ENCODE measurements at places on chromosomes 7 and 10.
A peak's percentile ranks its signal among the peaks of the same experiment; 100 is the strongest.

- DNase-seq = peak; percentile 43
These were observed 5.8 kb downstream of the ITPRIP start for GRCh38 chr10:104332243-104333031.

DNA sequence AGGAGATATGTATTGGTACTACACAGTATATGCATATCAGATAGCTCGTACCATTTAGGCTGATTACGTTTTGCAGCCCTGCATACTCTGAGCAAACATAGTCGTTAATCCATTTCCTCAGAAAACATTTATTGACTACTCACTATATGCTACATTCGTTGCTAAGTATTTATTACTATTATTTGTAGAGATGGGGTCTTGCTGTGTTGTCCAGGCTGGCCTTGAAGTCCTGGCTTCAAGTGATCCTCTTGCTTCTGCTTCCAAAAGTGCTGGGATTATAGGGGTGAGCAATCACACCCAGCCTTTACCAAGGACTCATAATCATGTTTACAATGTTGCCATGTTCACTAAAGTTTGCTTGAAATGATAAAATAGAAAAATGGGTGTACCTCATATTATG is 174.7 kb downstream of the ARL4A start:
- DNase-seq = no peak

- no peak for DNase-seq
These were observed 17.6 kb downstream of the ZDHHC6 start for GRCh38 chr10:112429147-112429546.

GRCh38 chr10:76268530-76268929 is 837.1 kb downstream of the LRMDA start:
- DNase-seq = no peak

GRCh38 chr10:17590969-17591645 is 26.1 kb downstream of the HACD1 start:
- no peak for DNase-seq

- no peak for DNase-seq
These were observed 105.8 kb downstream of the USP6NL start for GRCh38 chr10:11505639-11506038.

DNA sequence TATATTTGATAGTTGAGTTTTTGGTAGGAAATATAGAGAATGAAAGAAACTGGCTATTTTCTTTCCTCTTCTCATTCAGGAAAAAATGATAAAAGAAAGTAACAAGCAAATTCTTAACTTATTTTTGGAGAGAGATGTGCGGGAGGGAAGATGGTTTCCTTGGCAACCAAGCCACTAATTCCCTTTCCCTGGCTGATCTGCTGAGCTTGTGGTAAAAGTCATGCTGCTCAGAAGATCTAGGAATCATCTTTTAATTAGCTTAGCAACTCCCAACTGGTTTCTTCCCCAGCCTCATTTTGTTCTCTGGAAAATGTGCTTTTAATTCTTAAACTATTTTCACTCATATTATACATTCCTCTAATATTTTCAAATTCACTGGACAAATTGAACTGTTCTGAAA is 11.8 kb downstream of the UROS start:
- no peak for DNase-seq

DNA sequence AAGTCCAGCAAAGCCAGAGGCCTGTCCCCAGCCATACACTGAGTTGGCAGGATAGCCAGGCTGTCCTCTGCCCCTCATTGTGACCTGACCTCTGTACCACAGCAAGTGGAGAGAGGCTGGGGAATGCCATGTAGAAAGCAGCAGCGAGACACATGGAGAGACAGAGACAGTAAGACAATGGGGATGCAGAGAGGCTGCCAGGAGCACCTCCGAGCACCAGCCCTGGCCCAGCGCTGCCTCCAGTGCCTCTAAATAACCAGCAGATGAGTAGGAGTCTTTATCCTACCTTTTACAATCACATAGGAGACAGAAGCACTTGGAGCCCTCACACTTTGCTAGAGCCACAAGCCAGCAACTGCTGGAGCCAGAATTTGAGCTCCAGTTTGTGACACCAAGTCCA is 8.1 kb downstream of the GDF2 start:
- no peak for DNase-seq

DNA sequence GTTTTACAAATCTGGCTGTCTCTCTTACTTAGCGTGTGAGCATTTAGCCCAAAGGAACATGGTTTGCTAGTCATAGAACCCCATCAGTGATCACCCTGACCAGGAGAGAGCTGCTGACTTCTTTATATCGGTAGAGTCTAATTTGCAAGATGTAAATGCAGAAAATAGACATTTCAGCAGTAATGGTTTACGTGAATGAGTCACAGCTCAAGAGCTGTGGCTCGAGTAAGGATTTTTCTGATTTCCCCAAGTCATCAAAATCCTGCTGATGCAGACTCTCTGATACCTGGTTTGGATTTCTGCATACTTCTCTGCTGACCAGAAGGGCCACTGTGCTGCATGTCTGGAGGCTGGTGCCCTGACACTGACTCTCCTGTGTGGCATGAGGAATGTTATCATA is 25.7 kb downstream of the NUB1 start:
- no peak for DNase-seq

DNA sequence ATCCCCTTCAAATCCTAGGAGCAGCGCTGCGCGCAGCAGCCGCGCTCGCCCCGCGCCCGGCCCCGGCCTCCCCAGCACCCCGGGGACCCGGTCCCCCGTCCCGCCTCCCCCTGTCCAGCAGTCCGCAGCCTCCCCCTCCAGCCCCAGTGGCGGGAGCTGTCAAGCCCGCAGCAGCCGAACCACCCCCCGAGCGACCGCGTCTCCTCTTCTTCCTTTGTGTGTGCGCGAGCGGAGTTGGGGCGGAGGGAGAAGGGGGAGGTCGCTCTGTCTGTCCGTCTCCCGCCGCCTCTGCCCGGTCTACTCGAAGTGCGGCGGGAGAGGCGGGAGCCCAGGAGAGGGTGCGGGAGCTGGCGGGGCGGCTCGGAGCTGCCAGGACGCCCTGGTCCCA is 375 bp upstream of the CHN2 start:
- no peak for DNase-seq

DNA sequence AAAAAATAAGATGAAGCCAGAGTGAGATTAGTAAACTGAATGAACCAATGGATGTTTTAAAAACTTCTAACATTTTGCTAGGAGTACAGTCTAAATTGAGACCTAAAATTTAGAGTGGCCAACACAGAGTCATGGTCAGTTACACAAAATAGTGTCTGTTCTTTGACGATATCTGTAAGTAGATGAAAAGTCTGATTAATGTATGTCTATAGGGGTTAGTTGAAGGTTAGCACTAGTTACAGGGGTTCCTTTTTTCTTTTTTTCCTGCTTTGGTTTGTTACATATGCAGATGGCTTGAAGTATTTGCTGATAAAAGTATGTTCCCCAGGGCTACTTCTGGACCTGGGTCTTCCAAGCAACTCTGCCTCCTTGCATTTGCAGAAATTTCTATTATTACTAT is 90.1 kb upstream of the MTPN start:
- DNase-seq = no peak

- no peak for DNase-seq
These were observed 12.0 kb upstream of the PRKCQ start for GRCh38 chr10:6592080-6592479.

GRCh38 chr7:88599528-88599927 is 160.0 kb upstream of the ZNF804B start:
- no peak for DNase-seq

- no peak for DNase-seq
These were observed 303.2 kb upstream of the GHITM start for GRCh38 chr10:83835945-83836745.

DNA sequence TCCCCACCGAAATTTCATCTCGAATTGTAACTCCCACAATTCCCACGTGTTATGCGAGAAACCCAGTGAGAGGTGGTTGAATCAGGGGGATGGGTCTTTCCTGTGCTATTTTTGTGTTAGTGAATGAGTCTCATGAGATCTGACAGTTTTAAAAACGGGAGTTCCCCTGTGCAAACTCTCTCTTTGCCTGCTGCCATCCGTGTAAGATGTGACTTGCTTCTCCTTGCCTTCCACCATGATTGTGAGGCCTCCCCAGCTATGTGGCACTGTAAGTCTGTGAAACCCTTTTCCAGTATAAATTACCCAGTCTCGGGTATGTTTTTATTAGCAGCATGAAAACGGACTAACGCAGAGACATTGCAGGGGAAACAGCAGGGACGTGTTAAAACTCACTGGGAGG is 5.3 kb upstream of the OLAH start:
- no peak for DNase-seq

- DNase-seq = no peak
These were observed 78.5 kb downstream of the SORBS1 start for GRCh38 chr10:95482501-95483233.

- DNase-seq = no peak
These were observed 22.7 kb downstream of the YKT6 start for GRCh38 chr7:44223362-44224079.

- peak; percentile 69 for DNase-seq
These were observed 718 bp upstream of the CTBP2 start for GRCh38 chr10:125160856-125161706.

GRCh38 chr7:21639206-21639868 is 96.5 kb downstream of the DNAH11 start:
- no peak for DNase-seq

DNA sequence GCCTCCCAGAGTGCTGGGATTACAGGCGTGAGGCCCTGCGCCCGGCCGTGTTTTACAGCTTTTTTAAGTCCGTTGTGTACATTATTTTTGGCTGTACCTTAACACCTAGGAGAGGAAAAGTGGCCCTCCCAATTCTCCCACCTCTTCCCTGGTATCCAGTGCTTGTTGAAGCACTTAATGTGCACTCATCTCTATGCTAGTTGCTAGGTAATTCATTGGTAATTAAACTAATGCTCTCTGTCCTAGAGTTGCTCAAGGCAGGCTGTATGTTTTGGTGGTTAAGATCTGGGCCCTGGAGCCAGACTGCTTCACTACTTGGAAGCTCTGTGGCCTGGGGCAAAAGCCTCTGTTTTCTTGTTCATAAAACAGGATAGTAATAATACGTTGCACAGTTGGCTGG is 19.6 kb downstream of the AVPI1 start:
- DNase-seq = no peak

DNA sequence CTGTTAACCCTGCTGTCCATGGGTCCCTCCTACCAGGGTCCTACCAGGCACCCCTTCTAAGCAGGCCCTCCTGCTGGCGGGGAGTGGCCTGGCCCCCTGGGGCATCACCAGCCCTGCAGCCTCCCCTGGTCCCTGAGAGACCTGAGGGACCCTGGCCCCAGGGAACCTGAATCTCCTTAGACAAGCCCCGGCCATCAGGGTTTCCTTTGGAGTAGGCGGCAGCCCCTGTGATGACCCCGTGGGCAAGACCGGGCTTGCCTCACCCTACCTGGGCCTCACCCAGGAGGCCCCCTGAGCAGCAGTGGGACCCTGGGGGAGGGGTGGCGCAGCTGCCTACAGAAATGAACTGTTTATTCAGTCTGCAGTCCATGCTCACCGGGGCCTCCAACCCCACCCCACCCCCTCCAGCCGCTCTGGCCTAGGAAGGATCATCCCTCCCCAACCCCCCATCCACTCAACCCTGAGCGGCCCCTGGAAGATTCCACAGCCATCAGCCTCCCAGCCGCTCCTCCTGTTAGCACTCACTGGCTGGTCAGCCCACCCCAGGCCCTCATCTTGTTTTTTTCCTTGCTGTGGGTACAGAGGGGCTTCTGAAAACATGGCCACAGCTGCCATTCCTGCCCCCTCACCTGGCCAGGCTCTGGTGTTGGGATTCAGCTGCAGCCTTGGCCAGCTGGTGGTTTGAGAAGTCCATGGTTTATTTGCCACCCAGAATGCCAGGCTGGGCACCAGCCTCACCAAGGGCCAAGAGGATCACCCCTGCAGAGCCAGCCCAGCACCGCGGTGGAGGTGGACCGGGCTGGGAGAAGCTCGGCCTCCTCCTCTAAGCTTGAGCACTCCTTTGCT is 34.8 kb upstream of the CHST15 start:
- DNase-seq = no peak

- DNase-seq = no peak
These were observed 6.6 kb upstream of the TPK1 start for GRCh38 chr7:144842377-144842851.

GRCh38 chr10:89079961-89080360 is 89.4 kb downstream of the FAS start:
- DNase-seq = no peak
